ENCODE measurements at places on chromosomes 1 and 21.

- no peak for DNase-seq
These were observed 4.7 kb downstream of the TMEM54 start for GRCh38 chr1:32896451-32896850.

DNA sequence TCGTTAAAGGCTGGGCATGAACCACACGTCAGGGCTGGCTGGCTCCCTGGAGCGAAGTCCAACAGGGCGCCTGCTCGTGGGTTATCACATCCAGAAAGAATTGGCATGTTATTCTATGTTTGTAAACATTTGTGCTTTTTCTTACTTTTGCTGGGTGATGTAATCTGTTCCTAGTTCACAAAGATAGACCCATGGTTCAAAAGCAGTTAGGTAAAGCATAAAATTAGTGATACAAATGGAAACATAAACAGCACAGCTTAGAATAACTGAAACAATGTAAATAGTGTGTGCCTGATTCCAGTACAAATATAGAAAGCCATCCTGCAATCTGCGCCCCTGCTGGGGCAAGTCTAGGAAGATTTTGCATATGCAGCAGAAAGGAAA, 184.0 kb upstream of the C1orf174 start:
- no peak for DNase-seq

DNA sequence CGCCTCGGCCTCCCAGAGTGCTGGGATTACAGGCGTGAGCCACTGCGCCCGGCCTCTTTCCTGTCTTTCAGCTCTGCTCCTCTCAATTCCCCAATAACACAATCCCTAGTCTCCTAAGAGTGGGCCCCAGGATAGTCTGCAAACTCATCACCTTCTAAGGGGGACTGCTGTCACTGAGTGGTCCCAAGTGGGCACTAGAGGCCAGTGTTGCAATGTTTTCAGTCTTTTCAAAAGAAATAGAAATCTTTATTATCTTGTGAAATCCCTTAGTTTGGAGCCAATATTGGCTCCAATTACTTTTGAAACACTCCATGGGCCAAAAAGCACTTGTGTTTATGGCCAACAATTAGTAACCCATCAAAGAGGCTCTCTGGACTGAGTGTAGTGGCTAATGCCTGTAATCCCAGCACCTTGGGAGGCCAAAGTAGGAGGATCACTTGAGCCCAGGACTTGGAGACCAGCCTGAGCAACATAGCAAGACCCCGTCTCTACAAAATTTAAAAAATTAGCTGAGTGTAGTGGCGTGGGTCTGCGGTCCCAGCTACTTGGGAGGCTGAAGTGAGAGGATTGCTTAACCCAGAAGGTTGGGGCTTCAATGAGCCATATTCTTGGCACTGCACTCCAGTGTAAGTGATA, 28.6 kb upstream of the ZNF697 start:
- DNase-seq = no peak

DNA sequence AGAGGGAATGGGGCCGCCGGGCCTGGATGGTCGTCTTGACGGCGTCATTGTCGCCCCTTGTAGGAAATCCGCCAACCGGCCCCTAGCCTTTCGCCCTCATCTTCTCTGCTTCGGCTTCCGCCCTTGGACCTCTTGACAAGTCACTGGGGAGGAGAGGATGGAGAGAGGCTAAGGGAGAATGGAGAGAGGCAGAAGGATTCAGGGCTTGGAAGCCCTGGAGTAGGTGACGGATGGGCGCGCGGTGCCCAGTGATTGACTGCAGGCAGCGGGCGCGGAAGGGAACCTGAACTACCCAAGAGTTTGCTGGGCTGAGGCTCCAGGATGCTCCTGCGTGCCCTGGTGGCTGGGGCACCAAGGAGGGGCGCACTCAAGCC, 651 bp downstream of the PDE4B start:
- no peak for DNase-seq

DNA sequence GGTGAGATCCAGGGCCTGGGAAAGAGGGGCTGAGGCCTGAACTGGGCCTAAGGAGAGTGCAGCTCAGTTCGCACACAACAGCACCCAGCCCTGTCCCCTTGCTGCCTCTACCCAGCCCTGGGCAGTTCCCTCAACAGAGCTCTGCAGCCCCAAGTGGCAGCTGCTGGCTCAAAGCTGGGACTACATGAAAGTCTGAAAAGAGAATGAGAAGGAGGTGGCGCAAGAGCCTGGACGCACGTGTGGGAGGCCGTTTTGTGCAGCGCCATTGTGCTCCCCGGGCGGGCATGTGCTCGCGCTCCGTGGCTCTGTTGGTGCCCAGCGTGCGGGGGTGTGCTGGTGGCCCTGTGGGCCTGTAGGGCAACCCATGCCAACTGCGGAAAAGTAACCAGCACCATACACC, 10.3 kb downstream of the GPR37L1 start:
- no peak for DNase-seq

DNA sequence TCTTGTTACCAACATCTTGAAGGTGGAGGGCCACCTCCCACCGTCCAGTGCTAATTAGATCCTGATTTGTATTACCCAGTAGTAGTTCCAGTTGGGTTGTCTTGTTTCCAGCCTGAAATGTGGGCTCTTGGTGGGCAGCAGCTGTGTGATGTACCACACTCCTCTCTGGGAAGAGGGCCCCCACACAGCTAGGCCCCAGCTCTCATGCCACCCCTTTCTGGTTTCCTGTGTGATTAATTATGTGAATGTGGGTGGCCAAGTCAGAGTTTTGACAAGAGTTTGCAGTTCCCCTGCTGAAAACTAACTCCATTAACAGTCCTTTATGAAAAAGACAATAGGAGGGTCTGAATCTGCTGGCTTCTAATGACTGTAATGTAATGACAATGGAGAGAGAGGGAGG, 3.8 kb downstream of the HMGB4 start:
- DNase-seq = no peak
